ENCODE measurements at places on chromosomes 7 and 10. TPM values are rescaled to one million over a fixed set of nuclear protein-coding genes. Genes with fewer than 3 reads are reported as not detected.

AMPH gene
- 10.0 TPM for total RNA-seq

AIMP2 gene
- 22.6 TPM for total RNA-seq

LRRD1 gene
- 0.19 TPM for total RNA-seq

ARHGEF5 gene
- total RNA-seq: 9.7 TPM

SPDYE2B gene
- total RNA-seq: not detected

DIP2C gene
- 45.6 TPM for total RNA-seq

CELF2 gene
- 70.6 TPM for total RNA-seq

STK31 gene
- 0.62 TPM for total RNA-seq

SH2D4B gene
- not detected for total RNA-seq

FEZF1 gene
- total RNA-seq: not detected

LARP4B gene
- 49.6 TPM for total RNA-seq

OR6B1 gene
- not detected for total RNA-seq

SEMA3A gene
- 19.4 TPM for total RNA-seq

HPSE2 gene
- not detected for total RNA-seq

DNA sequence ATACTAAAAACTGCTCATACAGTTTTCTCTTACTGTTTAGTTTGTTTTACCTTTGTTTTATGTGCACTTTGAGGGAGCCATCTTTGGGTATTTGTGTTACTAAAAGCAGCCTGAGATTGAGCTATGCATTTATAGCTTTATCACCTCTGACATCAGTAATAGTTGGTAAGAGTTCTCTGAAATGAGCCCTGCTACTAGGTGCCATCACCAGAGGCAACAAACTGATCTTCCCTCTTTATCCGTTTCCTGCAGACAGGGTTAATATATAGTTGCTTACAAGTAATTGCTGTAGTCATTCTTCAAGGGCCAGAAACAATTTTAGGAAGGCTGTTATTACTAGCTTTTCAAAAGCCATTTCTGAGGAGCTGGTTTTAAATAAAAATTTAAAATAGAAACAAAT is 49.1 kb downstream of the KIF20B start:
- DNase-seq: no peak

- no peak for DNase-seq
Measured at GRCh38 chr10:7585228-7585627, 81.5 kb downstream of the ITIH5 start.

DNA sequence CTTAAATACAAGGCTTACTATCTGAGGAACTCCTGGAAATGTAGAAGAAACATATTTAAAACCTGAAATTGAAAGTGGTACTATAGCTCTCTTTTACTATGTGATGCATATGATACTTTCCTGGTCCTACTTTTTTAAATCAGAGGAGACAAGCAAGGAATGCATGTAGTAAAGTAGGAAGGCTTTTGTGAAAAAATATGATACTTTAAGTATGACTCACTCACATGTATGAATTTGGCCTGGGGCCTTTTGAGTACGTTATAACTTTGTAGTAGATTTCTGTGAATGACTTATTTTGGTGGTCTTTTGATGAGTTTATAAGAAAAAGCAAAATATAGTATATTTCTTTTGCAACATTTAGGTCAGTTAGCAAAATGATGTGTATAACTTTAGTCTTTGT is 53.8 kb downstream of the TAX1BP1 start:
- no peak for DNase-seq

GRCh38 chr7:73749931-73750776 is 11.6 kb upstream of the ABHD11 start:
- no peak for DNase-seq

- DNase-seq: peak; percentile 73
Measured at GRCh38 chr7:150949971-150950491, 28.1 kb downstream of the KCNH2 start.

DNA sequence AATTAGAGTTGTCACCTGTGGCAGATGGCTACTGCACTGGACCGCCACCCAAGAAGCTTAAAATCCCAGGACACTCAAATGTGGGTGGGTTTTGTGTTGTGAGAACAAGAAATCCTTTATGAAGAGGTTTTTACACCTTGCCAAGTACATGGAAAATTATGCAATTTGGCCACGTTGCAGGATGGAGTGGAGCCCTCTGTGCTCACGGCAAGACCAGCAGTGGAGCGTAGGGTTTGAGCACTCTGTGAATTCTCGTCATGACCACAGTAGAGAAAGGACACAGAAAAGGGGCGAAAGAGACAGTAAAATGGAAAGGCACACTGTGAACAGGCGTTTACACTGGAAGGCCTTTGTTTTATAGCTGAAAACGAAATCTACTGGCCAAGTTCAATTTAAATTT is 222.6 kb downstream of the ADARB2 start:
- DNase-seq: no peak

GRCh38 chr10:31154996-31155395 is 123.3 kb upstream of the ZNF438 start:
- DNase-seq: no peak

- DNase-seq: no peak
Measured at GRCh38 chr7:5419539-5420066, 4.0 kb downstream of the TNRC18 start.

DNA sequence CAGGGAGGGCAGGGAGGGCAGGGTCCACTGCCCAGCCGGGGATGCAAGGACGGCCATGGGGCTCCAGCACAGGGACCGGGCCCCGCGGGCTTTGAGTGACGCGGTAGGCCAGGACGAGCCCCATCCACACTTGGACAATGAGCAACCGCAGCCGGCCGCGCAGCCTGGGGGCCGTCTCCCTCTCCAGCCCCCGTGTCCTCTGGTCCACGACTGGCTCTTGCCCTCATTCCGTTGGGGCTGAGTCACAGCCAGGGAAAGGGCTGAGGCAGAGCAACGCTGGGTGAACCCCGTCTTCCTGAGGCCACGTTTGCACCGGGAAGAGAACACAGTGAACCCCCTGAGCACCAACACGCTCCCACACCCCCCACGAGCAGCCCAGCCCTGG is 23.7 kb downstream of the SHH start:
- DNase-seq: no peak

DNA sequence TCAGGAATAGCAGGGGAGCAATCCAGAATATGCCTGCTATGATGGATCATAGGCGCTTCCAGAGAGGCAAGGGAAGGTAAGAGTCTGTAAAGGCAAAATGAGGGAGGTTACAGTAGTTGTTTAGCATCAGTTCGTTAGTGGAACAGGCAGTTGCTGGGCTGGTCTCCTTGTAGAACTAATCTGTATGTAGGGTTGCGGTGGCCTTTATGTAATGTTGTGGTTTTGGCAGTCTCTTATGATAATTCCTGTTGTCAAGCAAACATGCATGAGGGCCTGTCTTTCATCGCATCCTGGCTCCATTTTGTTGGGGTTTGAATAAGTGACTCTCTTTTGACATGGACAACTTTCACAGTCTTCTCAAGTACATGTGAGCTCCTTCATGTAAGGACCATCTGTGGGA is 427.8 kb upstream of the LRGUK start:
- DNase-seq: no peak

DNA sequence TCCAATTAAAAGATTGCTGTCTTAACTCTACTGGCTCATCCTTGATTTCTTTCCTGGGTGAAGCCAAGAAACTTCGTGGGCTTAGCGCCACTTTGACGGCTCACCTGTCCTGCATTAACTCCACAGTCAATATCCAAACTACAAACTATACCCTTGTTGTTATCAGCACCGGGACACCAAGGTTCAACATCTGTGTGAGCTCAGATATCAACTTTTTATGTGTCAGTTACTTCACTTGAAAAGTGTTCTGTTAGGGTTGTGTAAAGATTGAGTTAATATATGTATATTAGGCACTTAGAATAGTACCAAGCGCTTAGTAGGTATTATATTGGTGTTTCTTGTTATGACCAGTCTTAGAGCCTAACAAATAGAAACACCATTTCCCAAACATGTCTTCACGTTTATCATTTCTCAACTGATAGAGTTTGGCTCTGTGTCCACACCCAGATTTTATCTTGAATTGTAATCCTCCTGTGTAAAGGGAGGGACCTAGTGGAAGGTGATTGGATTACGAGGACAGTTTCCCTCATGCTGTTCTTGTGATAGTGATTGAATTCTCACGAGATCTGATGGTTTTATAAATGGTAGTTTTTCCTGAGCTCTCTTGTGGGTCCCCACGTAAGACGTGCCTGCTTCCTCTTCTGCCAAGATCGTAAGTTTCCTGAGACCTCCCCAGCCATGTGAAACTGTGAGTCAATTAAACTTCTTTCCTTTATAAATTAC is 19.0 kb upstream of the ST8SIA6 start:
- DNase-seq: no peak

GRCh38 chr7:34260279-34260678 is 354.9 kb downstream of the BMPER start:
- no peak for DNase-seq

GRCh38 chr10:103276896-103277712 is at the start of gene INA:
INA (plus strand) TSS chr10:103277138; CDS start chr10:103277212, 74 bp downstream.
- no peak for DNase-seq

DNA sequence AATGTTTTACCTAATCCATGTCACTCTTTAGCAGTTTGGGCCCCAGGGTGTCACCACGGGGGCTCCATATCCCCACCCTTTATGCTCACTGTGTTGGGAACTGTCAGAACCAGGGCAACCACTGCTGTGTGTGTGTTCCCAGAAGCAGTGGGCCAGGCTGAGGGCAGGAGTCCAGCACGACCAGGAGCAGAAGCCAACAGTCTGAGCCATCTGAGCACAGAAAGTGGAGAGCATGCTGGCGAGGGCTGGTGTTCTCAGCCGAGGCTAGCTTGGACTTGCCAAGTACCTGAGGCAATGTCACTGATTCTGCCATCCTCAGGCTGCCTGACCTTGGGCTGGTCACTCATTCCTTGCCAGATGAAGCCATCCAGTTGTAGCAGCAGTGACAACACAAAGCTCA is 285.0 kb downstream of the BMPER start:
- DNase-seq: no peak

DNA sequence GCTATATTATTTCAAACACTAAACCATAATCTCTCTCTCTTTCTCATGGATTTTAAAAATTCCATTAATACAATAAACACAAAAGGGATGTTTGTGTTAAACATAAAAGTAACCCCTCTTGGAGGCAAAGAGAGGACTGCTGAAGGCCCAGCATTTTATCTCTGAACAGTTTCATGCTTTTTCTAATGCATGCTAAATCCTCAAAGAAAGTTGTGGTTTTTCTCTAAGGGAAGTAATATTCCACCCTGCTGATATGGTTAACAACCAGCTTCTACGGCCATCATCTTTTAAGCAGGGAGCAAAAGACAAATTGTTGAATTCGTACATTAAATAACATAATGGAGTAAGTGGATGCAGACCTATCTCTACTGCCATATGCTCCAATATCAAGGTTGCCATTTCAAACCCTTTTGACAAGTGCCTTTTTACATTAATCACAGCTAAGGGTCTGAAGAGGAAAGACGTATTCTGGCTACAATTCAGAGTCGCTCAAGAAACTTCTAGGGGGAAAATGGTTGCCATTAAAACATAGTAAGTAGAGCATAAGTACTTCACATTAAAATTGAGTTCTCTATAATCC is 103.1 kb downstream of the SLC25A13 start:
- DNase-seq: no peak

GRCh38 chr7:13538669-13539068 is 450.8 kb downstream of the ETV1 start:
- no peak for DNase-seq

GRCh38 chr10:93600446-93601145 is 439 bp downstream of the RBP4 start:
- no peak for DNase-seq

DNA sequence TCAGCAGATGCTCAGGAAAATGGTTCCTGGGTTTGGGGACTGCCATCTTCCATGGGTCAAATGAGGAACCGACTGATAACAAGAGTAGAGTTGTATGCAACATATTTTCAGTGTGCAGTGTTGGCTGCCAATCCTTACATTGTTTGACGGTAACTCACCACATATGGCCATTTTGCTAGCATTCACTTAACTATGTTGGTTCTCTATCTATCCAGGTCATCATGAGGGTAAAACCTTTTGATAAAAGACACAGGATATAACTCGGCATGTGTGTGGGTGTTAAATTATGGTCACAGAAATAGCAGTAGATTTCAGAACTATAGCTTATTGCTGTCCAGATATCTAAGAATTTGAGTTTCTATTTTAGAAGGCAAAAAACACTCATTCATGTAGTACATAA is 140.7 kb upstream of the AOAH start:
- no peak for DNase-seq

- DNase-seq: no peak
Measured at GRCh38 chr7:151895631-151896031, 18.7 kb upstream of the PRKAG2 start.

GRCh38 chr10:47176903-47177868 is 122.8 kb upstream of the GDF10 start:
- no peak for DNase-seq

DNA sequence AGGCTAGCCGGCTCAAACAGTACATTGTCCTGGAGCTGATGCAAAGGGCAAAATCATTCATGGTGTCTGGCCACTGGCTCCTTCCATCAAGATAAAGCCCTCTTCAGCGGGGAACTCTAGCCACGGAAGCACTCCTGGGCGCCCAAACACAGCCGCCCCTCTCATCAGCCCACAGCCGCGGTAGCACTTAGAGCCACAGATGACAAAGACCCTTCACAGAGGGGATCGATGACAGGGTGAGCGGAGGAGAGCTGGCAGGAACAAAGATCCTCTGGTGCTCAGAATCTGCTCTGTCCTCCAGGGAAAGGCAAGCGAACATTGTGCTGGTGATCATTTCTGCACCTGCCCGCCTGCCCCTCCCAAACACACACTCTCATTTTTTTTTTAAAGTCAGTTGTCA is 222.2 kb upstream of the NRP1 start:
- no peak for DNase-seq
